ENCODE measurements at places on chromosomes 1 and 21.

GRCh38 chr21:25385911-25386474, 221.3 kb downstream of the MRPL39 start:
- no peak for DNase-seq

DNA sequence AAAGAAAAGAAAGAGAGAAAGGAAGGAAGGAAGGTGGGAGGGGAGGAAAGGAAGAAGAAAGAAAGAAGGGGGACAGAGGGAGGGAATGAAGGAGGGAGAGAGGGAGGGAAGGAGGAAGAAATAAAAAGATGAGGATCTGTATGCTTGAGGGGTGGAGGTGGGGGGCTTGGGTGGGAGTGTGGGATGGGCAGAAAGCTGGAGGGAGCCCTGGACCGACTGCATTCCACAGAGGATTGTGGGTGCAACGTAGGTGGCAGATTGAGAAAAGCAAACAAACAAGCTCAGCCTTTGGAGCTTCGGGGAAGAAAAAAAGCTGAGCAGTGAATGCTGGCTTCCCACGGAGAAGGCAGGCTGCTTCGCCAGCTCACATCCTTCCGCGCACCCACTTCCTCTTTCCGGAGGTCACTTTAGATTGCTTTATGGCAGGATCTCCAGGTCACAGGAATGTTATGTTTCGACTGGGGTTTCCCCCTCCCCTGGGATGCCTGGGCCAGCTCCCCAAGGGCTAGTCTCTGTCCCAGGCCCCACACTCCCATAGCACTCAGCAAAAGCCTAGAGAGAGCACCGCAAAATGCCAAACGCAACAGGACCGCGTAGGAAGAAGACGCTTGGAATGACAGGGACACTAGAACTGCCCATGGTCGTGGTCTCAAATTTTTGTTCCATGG, 20.7 kb upstream of the LGALS8 start:
- DNase-seq: peak; percentile 39

DNA sequence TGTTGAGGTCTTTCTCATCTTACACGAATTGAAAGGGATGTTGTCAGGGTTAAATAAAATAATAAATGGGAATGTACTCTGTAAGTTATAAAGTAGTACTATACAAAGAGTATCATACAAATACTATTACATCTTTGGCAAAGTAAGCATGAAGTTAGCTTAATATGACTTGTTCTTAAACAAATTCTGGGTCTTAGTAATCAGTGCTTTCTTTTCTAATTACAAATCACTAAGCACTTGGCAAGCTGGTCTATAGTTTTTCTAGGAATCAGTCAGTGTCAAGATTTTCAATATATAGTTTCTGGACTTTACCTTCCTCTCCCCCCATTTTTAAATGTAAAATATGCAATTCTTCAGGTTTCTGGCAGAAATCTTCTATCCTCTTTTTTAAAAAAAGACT, 6.9 kb downstream of the LYST start:
- no peak for DNase-seq

DNA sequence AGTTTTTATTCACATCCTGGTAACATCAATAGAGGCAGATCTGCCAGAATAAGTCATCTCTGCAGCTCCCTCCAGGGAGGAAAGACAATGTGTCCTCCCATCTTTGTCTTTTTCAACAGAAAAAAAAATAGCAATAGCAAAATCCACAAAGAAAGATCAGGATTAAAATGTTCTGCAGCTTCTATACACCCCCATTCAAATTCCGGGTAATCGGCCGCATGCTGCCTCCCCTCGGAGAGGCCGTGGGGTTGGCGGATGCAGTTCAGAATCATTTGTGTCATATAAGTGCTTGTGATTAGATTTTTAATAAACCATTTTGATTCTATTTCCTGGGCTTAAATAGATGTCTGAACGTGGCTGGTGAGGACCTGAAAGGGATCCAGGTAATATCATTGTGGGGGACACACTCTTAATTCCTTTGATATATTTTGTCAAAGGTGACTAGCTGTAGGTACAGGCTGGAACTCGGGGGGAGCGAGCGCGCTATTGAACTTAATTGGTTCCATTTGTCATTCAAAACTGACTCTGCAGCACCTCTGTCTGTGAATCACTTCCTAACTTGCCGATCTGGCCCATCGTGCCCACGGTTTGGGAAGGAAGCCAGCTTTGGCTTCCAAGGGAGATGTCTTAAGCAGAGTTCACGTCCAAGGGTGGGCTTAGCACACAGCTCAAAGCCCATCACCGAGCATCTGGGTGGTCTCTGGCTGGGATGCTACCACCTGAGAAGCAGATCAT, 85.6 kb upstream of the ARHGEF16 start:
- DNase-seq: no peak

- DNase-seq: no peak
Measured at GRCh38 chr1:178086766-178087165, 7.1 kb upstream of the RASAL2 start.

GRCh38 chr1:3683992-3684391, 31.7 kb downstream of the TP73 start:
- DNase-seq: no peak

Data from ovary (tissue), 10 donors.